Dorsolateral prefrontal cortex (tissue), 122 donors: ENCODE measurements at places on chromosomes 5 and 9. TPM values are rescaled to one million over a fixed set of nuclear protein-coding genes. Genes with fewer than 3 reads are reported as not detected.

DNA sequence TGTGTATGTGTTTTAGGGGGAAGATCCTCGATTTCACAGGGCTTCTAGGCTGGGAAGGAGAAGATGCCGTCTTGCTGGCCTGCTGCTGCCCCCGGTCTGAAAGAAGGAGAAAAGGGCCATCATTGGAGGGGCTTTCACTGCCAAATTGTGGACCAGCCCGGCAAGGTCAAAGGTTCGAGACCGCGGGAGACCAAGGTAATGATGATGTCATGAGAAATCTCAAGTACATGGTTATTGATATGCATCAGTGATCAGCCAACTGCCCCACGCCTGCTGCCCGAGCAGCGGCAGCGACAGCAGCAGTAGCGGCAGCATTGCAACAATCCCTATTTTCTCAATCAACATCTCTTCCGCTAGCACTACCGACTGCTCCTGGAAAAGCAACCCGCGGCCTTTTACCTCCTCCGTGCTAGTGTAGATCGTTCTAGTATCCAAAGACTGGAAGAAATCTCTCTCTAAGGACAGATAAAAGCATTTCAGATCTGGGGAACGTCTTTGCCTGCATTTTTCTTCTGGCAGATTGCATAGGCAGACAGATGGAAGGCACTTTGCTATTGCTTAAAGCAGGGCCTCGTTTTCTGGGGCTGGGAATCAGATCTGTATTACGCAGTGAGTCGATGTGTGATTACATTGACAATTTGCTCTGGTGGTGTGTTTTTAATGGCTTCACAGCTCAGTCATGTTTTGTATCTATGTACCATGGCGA, 215.3 kb downstream of the MEF2C start:
- DNase-seq = no peak

- no peak for DNase-seq
Measured at GRCh38 chr5:72472666-72473422, 34.4 kb downstream of the ZNF366 start.

GRCh38 chr9:134365791-134366222, 39.6 kb downstream of the RXRA start:
- DNase-seq = no peak

DNA sequence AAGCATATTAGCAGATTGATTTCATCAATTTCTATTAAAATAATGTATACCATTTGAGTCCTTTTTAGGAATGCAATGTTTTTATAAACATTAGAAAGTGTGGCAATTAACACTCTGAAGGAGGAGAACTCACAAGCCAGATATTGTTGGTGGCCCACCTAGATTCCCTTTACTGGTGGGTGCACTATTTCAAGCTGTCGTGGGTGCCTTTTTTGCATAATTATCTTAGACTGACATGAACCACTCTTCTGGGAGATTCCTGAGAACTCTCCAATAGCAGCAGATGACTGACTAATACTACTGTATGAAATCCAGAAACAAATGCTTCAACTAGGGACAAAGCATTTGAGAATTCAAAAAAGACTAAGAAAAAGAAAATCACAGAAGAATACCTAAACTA, 526.0 kb downstream of the CDH18 start:
- no peak for DNase-seq

DNA sequence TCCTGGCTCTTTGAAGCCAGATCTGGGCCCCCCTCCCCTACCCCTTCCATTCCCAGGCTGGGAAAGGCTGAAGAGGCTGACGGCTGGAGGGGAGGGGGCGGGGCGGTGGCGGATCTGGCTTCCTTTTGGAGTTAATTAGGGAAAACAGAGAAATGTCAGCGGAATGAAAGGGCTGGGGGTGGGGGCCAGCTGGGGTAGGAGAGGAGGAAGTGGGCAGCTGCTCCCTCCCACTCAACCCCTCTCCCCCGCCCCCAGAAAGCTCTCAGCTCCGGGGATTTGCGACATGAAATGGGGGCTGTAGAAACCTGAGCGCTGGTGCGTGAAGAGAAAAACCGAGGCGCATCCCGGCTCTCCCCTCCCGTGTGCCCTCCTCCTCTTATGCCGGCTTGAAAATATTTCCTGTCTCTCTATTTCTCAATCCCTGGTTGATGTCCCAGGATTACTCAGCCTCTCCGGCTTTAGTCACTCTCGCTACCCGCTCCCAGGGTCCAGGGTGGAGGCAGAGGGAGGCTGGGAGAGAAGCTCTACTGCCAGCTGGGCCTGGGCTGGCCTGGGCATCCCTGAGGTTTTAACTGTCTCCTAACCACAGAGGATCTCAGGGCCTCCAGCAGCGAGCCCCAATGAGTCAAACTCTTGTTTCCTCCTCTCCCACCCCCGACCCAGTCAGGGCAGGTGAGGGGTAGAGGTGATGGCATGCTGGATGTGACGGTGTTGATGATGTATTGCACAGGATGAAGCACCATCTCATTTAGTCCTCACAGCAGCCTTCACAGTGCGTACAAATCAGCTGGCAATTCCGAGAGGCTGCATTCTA, 20.1 kb downstream of the PCDHGC5 start:
- DNase-seq = no peak

DNA sequence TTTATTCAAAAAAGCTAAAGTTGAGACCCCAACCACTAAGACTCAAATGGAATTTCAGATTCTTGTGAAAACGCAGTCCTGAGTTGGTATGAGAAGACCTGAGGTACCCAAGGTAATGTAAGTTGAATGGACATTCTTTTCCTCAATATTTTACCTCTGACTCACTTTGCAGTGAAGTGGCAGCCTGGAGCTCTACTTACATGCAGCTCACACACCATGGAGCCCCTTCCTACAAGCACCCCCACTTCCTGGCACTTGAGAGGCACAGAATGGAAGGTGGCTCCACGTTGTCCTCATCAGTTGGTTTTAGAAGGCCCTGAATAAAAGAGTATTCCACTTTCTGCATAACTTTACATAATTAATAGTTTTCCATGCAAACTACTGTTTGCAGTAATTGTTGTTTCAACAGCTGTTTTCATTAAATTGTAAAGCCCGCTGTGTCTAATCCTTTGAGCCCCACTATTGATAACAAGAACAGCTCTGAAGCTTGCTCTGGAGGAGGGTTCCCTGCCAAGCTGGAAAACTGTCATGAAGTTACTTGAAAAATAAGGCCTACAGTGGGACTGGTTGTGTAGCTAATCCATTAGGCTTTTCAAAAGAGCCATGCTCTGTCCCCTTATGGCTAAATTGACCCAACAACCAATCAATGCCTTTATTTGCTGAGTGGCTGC, 102.2 kb upstream of the SPATA31D4 start:
- no peak for DNase-seq

- no peak for DNase-seq
Measured at GRCh38 chr5:16618138-16618897, 1.5 kb upstream of the RETREG1 start.

DNA sequence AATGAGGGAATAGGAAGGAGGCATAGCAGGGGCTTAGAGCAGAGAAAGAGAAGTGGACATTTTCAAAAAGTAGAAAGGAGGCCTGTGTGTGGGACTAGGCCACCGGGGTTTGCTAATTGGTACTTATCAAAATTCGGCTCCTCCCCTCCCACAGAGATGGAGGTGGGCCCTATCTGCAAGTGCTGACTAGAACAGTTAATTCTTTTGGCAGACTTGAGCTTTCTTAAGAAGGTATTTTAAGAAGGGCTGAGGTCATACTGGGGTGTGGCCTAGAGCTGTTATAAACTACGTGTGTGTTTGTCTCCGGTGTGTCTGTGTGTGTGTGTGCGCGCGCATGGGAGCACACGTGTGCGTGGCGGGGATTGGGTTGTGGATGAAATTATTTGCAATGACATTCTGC, 1086.5 kb downstream of the EFNA5 start:
- DNase-seq = no peak

GRCh38 chr5:9558319-9558965, 12.6 kb upstream of the SEMA5A start:
- DNase-seq = no peak

DNA sequence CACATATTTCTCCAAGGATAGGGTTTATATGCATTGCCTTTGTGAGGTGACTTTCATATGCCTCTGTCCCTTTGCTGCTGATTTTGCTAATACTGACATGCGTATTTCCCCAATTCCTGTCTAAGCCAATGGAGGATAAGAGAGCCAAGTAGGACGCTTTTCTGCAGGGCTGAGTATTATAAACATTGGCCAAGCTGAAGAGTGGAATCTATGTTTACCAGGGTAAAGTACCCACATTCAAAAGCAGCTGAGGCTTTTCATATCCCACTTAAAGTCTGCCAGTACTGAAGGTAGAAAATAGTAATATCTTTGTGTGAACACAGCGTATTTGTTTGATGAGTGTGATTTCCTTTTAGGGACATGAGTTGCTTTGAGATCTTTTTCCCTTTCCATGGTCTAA, 128.8 kb upstream of the GPR151 start:
- no peak for DNase-seq

DNA sequence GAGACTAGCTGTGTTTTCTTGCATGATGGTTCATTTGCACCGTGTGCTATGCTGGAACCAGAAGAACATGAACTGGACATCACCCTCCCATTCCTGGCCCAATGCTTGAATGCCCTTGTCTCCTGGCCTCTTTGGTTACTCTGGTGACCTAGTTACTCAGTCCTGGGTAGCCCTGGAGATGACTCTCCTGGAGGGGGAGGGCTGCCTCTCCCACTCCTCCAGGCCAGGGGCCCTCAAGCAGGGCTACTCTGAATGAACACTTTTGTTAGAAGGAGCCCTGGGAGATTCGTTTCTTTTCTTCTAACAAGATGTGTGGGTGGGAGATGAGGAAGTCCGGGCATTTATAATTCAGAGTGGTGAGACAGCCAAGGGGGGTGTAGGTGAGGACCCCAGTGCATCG, 12.0 kb upstream of the NKX2-5 start:
- DNase-seq = no peak

GRCh38 chr5:113447498-113448050, 12.8 kb upstream of the TSSK1B start:
- peak; percentile 58 for DNase-seq

- no peak for DNase-seq
Measured at GRCh38 chr9:89428222-89428761, 69.6 kb downstream of the SEMA4D start.

GRCh38 chr9:137269231-137269772, 8.2 kb upstream of the TOR4A start:
- DNase-seq = no peak

- DNase-seq = no peak
Measured at GRCh38 chr9:105093685-105094084, 150.8 kb upstream of the SLC44A1 start.

DNA sequence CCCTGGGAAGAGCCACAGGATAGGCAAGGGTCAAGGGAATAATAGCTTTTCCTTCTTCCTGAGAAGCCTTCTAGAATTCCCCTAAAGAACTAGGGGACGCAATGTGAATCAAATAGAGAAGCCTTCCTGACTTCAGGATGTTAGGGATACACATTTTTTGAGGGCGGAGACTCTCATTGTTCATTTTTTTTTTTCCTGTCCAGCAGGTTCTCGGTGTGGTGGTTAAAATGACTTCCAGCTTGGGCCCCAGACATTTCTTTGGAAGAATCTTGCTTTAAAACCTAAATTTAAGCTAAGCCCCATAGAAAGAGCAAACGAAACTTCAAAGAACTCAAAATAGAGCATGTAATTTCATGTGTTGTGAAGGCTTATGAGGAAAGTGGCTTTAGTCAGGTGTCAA, 80.8 kb downstream of the IQGAP2 start:
- no peak for DNase-seq

DNA sequence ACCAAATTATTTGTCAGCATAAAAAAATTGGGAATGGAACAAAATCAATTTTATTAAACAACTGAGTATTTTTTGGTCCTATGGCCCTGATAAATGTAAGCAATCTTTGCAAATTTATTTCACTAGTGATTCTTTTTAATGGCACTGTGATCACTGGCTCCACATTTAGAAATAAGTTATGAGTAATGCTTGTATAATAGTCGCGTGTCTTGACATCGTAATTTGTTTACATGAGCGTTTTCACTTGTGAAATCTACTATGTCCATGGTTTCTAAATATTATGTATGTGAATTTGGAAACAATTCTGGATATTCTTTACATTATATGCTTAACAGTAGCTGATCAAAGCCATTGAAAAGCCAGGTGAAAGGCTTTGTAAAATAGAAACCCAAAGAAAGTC, 817.5 kb downstream of the EFNA5 start:
- no peak for DNase-seq

DNA sequence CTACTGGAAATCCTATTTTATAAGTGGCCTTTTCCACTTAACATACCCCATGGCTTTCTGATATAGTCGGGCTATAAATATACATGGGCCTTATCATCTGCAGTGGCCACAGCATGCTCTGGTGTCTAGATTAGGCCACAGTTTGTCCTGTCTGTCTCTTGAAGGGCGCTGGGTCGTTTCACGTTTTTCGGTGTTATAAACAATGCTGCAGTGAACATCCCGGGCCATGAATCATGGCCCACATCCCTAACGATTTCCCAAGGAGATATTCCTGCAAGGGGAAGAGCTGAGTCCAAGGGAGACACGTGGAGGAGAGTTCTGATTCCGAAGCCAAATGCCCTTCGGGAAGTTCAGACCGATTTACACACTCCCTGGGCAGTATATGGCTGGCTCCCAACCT, 8.4 kb downstream of the PLPP7 start:
- no peak for DNase-seq

GRCh38 chr9:124332361-124333202, 74.8 kb downstream of the NEK6 start:
- no peak for DNase-seq

DNA sequence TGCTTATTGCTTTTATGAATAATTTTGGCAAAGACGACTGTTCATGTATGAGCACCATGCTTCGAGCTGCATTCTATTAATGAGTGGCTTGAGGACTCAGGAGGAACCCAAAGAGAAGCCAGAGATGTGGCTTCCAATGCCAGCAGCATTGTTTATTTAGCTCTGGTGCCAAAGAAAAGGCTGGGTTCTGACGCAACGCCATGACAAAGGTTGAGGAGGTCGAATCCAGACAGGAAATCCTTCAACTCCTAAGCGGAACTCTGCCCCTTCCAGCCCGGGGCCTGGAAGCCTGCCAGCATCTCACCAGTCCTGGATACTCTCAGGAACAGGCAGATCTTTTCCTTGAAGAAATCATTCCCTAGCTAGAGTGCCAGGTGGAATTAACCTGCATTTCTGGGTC, 104.4 kb downstream of the ARHGAP26 start:
- DNase-seq = no peak

- DNase-seq = no peak
Measured at GRCh38 chr5:157547941-157548512, 27.5 kb downstream of the ADAM19 start.

- DNase-seq = no peak
Measured at GRCh38 chr5:132458651-132459030, 31.9 kb downstream of the IRF1 start.

The TMEM174 gene
- total RNA-seq = not detected

The PAEP gene
- total RNA-seq = not detected

The CBY3 gene
- not detected for total RNA-seq

The SPATA31E1 gene
- 0.12 TPM for total RNA-seq

The ENTPD2 gene
- 17.5 TPM for total RNA-seq

The CD274 gene
- 2.8 TPM for total RNA-seq

The HTR4 gene
- total RNA-seq = 6.7 TPM

The KIF3A gene
- 114 TPM for total RNA-seq

The FAM221B gene
- not detected for total RNA-seq

The SLC45A2 gene
- total RNA-seq = 2.2 TPM

The IQGAP2 gene
- total RNA-seq = 1.0 TPM

The SOWAHA gene
- 40.2 TPM for total RNA-seq

The CTXN3 gene
- total RNA-seq = 20.0 TPM

The TMEM252 gene
- not detected for total RNA-seq

The LIFR gene
- 144 TPM for total RNA-seq

The CDH18 gene
- 92.0 TPM for total RNA-seq
